Uterine smooth muscle cell (primary cell): ENCODE measurements at places on chromosomes 1 and 21. TPM values are rescaled to one million over a fixed set of nuclear protein-coding genes. Genes with fewer than 3 reads are reported as not detected.

The KCNE2 gene
- not detected in 2 replicates for total RNA-seq

The HORMAD1 gene
- total RNA-seq: not detected in 2 replicates

The MNDA gene
- not detected in 2 replicates for total RNA-seq

The TARDBP gene
- 89.7 and 126 TPM in 2 replicates for total RNA-seq

The GNAT2 gene
- total RNA-seq: 0.33 TPM in 1 of 2 replicates, not detected in the other

The PLXNA2 gene
- 0.22 and 0.50 TPM in 2 replicates for total RNA-seq

The METTL18 gene
- 8.0 and 9.6 TPM in 2 replicates for total RNA-seq

The GUCA2A gene
- not detected in 2 replicates for total RNA-seq
